ENCODE measurements at places on chromosomes 2 and 18.

GRCh38 chr2:206565666-206566065, 76.6 kb upstream of the FAM237A start:
- no peak for DNase-seq

GRCh38 chr2:130389783-130390182, 33.9 kb downstream of the PTPN18 start:
- DNase-seq: no peak

DNA sequence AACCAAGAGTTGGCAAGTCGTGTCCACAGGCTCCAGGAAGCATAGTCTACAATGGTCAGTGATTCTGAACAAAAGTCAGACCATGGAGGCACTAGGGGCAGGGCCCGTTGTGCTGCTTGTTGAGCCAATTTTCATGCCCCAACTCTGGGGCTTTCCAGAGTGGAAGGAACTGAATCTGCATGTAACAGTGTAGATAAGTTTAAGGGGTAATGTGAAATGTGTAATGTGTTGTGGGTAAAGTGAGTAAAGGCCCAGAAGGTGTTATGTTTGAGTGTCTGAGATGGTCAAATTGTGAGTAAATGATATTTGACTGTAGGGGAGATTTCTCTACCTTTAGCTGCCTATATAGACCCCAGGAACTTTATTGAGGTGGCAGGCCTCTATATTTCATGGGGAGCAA, 1336.5 kb upstream of the SLC39A10 start:
- no peak for DNase-seq

- no peak for DNase-seq
These were observed 29.4 kb upstream of the NCOA1 start for GRCh38 chr2:24461685-24462084.

DNA sequence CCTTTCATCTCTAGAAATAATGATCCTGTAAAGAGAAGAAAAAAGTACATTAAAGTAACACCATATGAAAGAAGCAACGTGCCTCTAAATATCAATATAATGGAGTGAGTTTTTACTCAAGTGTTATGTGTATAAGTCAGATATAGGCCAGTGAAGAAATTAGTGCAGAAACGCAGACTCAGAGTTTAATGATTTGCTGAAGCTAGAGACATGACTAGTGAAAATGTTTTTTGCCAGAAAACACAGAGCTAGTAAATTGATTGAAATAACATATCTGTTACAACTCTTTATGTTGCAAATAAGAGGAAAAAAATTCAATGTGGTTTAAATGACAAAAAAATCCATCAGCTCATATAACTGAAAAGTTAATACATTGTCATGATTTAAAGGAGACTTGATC, 217.2 kb upstream of the NXPH2 start:
- DNase-seq: no peak
